ENCODE measurements at places on chromosomes 3 and 15.

GRCh38 chr15:76183930-76184649, 124.3 kb downstream of the TMEM266 start:
- DNase-seq, result no peak

- DNase-seq, result no peak
Measured at GRCh38 chr3:134145183-134145582, 105.5 kb downstream of the RYK start.

GRCh38 chr3:46571684-46572083, 5.6 kb upstream of the LRRC2 start:
- no peak for DNase-seq

- no peak for DNase-seq
Measured at GRCh38 chr3:11591002-11591355, 52.7 kb downstream of the VGLL4 start.

GRCh38 chr3:66812136-66812535, 186.0 kb upstream of the KBTBD8 start:
- no peak for DNase-seq

- DNase-seq, result no peak
Measured at GRCh38 chr3:31919528-31919927, 61.5 kb downstream of the OSBPL10 start.

GRCh38 chr15:99545605-99546004, 20.2 kb upstream of the MEF2A start:
- DNase-seq, result no peak

DNA sequence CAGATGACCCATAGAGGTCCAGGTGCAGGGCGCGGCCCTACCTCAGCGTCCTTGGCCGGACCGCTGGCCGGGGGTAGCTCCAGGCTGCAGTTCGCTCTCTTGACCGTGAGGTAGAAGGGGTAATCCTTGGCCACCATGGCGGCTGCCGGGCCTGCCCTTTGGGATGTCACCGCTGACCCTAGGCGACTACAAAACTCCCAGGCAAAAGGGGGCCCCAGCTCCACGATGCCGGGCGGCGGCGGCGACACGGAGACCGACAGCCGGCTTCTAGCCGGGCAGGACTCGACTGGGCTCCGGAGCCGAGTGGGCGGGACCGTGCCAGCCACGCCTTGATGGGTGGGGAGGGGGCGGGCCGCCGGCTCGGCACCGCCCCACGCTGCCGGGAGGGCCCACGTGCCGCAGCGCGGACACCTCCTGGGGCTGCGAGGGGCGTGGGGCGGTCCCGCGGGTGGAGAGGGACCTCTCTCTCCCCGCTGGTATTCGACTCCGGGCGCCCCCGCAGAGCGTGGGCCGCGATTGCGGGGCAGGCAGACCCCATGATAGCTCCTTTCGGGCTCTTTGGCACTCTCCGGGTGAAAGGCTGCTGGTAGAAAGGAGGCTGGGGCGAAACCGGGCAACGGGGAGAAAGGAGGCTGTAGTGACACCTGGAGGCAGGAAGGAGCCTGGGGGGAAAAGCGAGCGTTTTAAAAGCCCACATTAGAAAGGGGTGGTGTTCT, at the start of gene ARHGEF3:
Gene ARHGEF3 (minus strand): TSS at position 288 of the 716 bp plus-strand sequence. CDS start 151 bp downstream, at position 137.
- DNase-seq, result peak; percentile 56

DNA sequence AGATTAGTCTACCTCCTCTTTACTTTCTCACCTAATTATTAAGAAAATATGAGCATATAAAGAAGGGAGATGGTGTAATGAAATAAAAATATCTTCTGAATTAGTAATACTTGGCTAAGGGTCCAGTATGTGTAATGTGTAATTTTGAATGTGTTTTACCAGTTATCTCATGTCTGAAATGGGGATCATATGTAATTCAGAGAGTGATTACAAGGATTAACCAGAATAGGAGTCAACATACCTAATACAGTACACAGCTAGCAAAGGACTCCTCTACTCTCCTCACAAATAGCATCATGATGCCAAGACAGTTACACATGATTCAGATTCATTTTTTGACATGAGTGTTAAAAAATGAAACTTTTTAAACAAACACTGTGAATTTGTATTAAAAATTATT, 570.4 kb downstream of the SI start:
- no peak for DNase-seq

DNA sequence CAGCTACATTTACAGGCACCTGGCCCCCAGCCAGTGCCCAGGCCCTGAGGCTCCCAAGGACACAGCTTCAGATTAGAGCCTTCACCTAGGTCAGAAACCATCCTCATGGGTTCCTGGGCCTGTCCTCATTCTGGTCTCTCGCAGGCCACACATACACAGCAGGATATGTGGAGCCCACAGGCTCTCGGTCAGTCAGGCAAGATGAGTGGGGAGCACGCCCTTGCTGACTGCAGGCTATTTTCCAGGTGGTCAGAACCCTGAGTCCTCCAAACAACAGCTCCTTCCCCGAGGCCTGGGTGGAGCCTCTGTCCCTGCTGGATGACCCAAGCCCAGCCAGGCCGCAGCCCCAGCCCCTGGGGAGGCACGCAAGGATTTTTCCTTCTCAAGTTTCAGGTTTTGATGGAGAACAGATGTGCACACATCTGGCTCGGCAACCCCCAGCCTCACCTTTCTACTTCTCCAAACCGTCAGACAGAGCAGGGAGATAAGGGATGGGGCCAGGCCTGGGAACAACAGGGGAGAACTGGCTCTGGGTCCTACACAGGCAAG, 1.6 kb downstream of the STRA6 start:
- DNase-seq, result no peak

DNA sequence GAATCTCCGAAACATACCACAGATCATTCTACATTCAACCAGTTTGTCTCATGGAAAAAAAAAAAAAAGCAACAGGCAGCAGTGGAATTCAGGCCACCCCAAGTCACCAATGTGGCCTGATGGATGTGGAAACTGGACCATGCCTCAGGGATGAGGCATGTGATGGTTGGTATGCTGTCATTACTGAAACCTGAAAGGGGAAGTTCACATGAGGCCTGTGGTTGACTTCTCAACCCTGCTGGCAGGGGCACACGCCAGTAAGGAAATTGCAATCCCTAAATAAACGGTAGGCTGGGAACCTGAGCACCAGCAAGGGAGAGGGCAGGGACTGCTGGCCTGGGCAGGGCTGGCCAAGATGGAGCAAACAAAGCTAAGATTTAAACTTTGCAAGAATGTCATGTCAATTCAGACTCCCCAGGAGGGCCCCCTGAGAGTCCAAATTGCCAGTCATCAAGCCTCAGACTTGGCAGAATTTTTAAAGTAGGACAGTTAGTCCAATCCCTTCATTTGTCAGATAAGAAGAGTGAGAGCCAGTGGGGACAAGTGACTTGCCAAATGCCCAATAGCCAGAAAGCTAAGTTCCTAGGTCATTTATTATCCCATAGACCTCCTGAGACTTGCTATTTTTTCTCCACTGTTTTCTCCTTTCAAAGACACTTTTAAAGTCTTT, 310.4 kb downstream of the ERC2 start:
- peak; percentile 1 for DNase-seq

DNA sequence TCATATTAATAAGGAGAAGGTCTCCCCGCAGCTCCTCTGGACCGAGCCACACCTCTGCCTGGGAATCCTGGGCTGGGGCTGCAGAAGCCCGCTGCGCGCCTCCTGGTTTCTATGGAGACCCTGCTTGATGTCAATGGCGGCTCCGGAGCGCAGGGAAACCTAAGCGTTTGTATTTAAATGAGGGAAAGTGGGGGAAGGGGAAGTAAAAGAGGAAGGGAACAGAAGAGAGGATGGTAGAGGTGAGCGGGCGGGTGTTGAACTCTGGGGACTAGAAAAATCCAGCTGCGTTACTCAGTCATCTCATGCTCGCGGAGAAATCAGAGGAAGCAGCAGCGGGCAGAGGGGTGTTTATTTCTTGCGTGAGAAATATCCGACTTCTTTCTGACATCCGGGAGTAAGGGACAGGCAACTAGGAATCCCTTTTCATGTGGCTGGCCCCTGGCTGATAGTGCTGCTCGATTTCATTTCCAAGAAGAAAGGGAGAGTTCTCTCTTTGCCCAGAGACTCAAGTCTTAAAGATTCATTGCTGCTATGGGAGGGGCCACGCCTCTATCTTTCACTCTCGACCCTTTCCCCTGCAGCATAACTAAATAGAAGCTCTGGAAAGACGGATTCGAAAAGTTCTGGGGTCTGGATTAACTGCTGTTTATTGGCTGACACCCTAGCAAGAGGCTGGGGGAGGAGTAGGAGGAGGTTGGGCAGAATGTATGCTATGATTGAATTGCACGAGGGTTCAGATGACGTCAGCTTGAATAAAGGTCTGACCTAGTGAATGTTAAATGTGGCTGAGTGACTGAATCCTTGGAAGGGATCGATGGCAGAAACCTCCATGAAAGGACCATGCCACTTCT, 110.5 kb upstream of the GAP43 start:
- DNase-seq, result no peak

GRCh38 chr3:60055765-60056164, 1005.9 kb upstream of the CFAP20DC start:
- DNase-seq, result no peak

- DNase-seq, result no peak
Measured at GRCh38 chr15:100818927-100819326, 60.7 kb upstream of the ALDH1A3 start.

DNA sequence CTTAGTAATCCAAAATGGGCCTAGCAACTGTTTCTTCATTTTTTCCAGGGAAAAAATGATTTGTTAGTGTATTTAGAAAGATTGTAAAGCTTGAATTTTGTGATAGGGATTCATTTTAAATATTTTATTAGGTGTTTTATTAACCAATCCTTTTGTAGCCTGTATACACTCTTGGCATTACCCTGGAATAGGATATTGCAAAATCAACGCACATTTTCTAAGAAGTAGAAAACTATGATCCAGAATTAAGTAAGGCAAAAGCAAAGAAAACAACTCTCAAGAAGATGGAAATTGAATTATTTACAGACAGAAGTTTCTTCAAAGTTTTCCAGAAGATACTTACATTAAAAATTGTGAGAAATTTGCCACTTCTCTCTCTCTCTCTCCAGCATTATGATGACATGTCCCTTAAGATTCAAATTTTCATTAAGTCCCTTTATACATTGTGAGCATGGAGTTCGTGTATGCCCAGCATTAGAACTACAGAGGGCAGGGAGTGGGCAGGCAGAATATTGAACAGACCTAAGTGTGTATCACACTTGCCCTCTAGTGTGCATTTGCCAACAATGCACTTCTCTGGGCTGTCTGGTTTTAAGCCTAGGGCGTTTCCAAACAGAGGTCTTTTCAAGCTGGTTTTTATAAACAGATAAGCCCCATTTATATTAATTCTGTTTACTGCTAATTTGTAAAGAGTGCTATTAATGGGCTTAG, 28.5 kb upstream of the CMSS1 start:
- peak; percentile 3 for DNase-seq

DNA sequence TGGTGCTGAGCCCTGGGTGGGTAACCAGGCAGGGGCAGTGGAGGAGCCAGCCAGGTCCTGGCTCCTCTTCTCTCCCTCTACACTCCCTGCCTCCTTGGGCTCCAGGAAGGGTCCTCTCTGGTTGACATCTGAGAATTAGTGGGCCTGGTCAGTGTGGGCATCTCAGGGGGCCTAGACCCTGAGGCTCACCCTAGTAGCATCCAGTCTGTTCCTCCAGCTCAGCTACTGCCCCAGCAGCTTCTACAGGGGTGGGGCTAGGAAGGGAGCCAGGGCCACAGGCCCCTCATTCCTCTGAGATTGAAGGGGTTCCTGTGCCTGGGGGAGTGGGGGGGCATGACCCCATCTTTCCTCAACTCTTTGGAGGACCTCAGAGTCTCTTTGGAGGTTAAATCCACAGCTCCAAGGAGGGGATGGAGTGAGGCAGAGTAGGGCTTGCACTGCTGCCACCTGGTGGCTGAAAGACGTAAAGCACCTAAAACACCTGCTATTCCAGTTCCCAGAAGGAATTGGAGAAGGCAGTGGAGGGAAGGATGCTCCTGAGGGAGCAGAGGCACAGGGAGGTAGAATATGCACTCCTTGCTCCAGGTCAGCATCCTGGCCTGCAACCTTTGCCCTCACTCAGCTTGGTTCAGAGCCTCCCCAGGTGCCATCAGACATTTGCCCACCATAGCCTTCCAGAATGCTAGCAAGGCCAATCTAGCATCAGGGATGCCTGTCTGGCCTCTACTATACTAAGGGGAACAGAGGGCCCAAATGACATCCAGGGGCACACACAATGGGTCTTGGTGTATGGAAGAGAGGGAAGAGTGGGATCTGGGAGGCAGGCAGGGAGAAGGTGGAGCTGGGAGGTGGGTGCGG, 25.1 kb downstream of the C3orf18 start:
- DNase-seq, result no peak

GRCh38 chr3:144109944-144110343, 138.3 kb downstream of the DIPK2A start:
- DNase-seq, result no peak

DNA sequence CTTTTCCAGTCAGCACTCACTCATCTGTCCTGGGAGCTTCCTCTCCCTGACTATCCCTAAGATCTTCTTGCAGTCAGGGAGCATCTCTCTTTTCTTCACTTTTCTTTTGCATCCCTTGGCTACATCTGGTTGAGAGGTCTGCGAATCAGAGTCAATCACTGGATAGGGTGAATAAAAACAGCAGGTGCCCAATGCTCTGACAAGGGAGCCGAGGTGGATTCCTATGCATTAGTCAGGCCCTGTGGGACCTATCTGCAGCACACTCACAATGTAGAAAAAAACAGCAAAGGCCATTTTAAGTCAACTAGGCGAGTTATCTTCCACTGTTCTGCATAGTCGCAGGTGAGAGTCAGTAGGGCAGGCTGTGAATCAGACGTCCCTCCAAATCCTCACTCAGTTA, 35.5 kb downstream of the DZIP1L start:
- DNase-seq, result no peak

- no peak for DNase-seq
Measured at GRCh38 chr3:68787106-68787626, 145.2 kb downstream of the TAFA4 start.

- DNase-seq, result no peak
Measured at GRCh38 chr15:52559022-52559421, 9.8 kb downstream of the ARPP19 start.

GRCh38 chr3:162269636-162270458, 773.2 kb downstream of the OTOL1 start:
- no peak for DNase-seq

DNA sequence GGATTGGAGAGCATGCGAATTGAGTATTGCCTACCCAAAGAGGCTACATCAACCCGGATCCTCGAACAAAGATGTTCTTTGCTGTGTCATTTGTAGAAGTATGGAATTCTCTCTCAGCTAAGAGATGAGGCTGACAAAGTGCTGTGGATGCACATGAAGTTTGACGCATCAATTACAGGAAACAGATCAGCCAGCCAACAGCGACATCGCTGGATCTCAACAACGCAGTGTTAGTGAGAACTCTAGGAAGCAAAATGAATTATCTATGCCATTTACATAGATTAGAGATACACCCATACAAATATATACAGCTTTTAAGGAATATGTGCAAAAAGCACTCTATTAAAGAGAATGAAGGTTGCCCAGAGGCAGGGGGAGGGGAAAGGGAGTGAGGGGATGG, 160.6 kb upstream of the RGMA start:
- DNase-seq, result no peak

- no peak for DNase-seq
Measured at GRCh38 chr3:17025594-17026139, 140.9 kb downstream of the PLCL2 start.

DNA sequence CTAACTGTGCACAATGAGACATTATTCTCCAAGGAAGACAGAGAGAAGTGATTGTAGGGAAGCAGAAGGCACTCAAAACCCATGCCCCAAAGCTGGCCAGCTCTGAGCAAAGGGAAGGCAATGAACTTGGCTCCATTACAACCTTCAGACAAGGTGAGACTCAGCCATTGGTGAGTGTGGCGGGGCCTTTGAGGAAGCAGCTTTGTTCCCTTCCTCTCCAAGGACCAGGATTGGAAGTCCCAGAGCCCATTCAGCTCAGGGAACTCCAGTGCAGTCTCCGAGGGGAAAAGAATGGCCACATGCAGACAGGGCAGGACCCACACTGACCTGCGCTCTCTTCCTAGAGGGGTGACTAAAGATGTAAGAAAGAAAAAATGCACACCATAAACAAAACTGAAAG, 23.1 kb downstream of the HEG1 start:
- no peak for DNase-seq
